SK-MEL-5 (cell line): ENCODE measurements at places on chromosomes 16 and 17. TPM values are rescaled to one million over a fixed set of nuclear protein-coding genes. Genes with fewer than 3 reads are reported as not detected.

DNA sequence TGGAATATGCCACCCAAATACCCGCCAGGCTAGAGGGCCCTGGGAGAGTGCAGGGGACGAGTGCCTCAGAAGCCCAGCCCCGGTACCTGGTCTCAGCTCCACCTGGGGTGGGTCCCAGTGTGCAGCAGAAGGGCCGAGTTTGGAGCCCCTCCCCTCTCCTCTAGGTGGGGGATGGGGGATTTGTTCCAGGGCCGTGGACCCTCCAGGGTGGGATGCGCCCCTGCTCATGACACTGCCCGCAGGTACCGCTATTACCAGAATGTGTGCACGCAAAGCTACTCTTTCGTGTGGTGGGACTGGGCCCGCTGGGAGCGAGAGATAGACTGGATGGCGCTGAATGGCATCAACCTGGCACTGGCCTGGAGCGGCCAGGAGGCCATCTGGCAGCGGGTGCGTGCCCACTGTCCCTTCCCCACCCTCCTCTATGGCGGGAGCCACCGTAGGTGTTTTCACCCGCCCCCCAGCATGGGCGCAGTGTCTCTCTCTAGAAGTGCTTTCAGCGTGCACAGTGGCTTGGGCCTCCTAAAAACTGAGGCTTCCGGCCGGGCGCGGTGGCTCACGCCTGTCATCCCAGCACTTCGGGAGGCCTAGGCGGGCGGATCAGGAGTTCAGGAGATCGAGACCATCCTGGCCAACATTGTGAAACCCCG, 1.2 kb downstream of the NAGLU start:
- DNase-seq, result no peak

GRCh38 chr17:37147301-37147812, 198.6 kb downstream of the AATF start:
- no peak for DNase-seq

DNA sequence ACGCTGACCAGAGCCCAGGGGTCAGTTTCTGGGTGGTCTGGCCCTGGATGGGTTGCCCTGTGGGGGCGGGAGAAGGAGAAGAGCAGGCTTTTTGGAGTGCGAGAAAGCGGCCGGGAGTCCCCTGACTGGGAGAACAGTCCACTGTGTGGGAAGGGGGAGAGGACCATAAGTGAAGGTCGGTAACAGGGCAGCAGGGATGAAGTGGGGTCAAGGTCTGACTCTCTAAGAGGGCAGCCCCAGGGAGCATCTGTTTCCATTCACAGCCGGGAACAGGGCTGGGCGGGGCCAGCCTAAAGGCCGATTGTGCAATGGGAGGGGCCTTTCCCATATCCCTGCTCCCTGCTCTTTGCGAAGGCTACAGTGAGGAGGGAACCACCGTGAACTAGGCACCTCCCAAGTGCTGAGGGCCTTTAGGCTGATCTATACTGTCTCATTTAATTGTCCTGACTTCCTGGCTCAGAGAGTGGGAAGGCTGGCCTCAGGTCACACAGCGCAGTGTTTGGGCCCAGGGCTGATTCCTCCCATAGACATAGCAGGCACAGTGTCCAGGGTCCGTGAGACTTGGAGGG, 10.4 kb upstream of the WFDC1 start:
- no peak for DNase-seq

- DNase-seq, result no peak
Measured at GRCh38 chr16:23058576-23058975, 90.7 kb downstream of the USP31 start.

DNA sequence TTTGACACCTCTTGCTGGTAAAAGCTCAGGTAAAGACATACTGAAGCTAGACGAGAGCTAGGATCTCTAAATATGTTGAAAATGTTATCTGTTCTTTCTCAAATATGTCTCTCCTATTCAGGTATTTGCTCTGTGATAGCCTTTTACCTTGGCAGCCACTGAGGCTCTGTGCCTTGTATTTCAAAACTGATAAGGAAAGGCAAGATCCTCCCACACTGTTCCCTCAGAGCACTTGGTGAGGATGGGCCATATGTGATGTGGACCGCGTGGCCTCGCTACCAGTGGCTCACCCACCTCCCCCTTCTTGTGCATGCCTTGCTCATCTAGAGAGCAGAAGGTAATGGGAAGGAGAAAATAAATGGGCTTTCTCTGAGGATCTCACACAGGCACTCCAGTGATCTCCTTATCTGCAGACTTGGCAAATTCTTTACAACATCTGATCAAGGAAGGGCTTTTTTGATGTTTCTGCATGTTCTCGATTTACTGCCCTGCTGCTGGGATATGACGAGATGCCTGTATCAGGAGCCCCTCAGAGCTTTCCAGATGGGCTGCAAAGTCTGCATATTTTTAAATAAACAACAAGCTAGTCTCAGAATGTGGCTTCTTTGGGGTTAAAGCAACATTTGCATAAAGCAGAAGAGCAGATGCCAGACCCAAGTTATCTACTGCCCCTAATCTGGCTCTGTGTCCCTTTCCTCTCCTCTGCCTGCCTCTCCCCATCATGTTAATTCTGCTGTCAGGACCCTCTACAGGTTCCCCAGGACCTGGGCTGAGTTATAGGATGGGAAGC, 16.9 kb downstream of the HOXB1 start:
- DNase-seq, result no peak

GRCh38 chr17:3282901-3283300, 15.3 kb downstream of the OR3A1 start:
- DNase-seq, result no peak

DNA sequence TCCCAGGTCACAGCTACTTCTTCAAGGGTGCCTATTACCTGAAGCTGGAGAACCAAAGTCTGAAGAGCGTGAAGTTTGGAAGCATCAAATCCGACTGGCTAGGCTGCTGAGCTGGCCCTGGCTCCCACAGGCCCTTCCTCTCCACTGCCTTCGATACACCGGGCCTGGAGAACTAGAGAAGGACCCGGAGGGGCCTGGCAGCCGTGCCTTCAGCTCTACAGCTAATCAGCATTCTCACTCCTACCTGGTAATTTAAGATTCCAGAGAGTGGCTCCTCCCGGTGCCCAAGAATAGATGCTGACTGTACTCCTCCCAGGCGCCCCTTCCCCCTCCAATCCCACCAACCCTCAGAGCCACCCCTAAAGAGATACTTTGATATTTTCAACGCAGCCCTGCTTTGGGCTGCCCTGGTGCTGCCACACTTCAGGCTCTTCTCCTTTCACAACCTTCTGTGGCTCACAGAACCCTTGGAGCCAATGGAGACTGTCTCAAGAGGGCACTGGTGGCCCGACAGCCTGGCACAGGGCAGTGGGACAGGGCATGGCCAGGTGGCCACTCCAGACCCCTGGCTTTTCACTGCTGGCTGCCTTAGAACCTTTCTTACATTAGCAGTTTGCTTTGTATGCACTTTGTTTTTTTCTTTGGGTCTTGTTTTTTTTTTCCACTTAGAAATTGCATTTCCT, 3.4 kb upstream of the LPCAT2 start:
- DNase-seq, result no peak

GRCh38 chr16:84667600-84668309, 19.4 kb downstream of the KLHL36 start:
- no peak for DNase-seq

Gene TERB1
- not detected in 2 replicates for total RNA-seq

GRCh38 chr16:56038564-56039098, 152.7 kb upstream of the GNAO1 start:
- no peak for DNase-seq

Gene SLC5A2
- 0.05 and 0.53 TPM in 2 replicates for total RNA-seq

Gene KRTAP9-2
- not detected in 2 replicates for total RNA-seq

- peak; percentile 88 for DNase-seq
Measured at GRCh38 chr17:72118335-72119076, 2.3 kb upstream of the SOX9 start.

DNA sequence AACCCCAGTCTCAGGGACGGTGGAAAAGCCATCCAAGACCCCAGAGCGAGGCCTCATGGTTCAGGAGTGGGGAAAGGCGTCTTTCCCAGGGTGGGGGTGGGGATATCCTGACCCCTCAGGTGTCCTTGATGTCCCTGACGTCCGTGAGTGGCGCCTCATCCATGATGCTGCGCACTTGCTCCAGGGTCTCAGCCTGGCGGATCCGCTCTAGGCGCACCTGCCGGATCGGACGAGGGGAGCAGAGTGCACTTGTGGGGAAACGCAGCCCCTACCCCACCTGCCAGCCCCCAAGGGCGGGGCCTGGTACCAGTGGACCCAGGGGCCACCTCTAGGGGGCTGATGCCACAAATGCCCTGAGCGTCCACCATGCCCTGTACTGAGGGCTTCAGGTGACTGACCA, 20.2 kb downstream of the RABEP2 start:
- DNase-seq, result no peak

DNA sequence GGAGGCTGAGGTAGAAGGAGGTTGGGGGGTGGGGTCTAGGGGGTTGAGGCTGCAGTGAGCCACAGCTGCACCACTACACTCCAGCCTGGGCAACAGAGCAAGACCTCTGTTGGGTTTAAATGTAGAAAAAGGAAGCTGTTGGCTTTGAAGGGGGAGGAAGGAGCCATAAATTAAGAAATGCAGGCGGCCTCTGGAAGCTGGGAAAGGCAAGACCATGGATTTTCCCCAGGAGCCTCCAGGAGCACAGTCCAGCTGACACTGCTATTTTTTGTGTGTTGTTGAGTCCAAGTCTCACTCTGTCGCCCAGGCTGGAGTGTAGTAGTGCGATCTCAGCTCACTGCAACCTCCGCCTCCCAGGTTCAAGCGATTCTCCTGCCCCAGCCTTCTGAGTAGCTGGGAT, 15.9 kb downstream of the LITAF start:
- no peak for DNase-seq

GRCh38 chr17:49343273-49343672, 18.8 kb downstream of the ZNF652 start:
- no peak for DNase-seq

DNA sequence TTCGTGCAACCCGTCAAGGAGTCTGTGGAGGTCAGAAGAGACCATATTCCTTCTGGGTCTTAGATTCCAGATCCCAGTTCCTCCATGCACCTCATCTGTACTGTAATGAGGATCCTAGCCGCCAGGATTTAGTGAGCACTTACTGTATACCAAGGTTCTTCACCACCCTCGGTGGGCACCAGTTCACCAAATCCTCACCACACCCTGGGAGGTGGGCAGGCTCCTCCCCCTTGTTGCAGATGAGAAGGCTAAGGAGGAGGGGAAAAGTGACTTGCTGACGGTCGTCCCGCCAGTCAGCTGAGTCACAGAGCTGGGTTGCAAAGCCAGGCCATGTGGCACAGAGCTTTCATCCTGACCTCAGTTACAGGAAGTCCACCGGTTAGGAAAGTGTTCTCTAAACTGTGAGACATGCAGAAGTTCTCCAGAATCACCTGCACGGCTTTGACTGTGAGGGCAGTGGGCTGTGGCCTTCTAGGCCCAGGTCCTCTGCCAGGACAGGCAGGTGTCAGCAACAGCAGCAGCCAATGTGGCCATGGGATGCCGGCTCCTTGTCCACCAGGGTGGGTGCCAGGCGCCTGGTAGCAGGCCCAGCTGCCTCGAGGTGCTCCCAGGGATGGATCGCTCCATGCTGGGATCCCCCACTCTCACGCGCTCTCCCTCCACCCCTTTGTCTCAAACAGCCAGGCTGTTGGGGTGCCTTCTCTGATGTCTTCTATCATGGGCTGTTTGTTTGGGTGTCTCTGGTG, 240.3 kb upstream of the GSE1 start:
- no peak for DNase-seq

Gene ASPHD1
- total RNA-seq, result 3.4 and 3.7 TPM in 2 replicates

DNA sequence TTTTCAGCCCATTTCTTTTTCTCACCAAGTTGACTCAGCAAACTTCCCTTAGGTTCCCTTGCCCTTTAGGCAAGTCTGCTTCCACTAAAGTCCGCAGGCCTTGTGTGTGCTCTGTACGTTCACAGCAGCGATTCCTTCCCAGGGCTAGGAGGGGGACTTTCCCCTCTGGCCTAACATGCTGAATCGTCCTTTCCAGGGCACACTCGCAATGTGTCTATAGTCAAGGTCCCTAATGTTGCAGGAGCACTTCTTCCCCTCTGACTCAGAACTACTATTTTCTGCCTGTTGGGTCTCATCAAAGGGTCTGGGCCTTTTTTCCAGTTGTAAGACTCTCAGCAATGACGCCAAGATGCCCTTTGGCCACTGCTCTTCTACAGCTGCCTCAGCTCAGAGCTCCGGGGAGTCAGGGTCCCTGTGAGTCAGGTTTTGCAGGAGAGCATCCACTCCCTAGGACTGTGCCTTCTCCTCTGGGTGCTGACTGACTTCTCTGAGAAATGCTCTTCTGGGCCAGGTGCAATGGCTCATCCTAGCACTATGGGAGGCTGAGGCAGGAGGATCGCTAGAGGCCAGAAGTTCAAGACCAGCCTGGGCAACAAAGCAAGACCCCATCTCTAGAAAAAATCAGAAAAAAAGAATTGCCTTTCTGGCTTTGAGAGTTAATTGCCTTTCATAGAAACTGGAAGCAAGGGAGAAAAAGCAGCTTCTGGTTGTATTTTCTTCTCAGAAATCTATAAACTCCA, 64.4 kb upstream of the TBX2 start:
- no peak for DNase-seq

GRCh38 chr16:11181899-11182279, 74.1 kb downstream of the SOCS1 start:
- DNase-seq, result no peak

DNA sequence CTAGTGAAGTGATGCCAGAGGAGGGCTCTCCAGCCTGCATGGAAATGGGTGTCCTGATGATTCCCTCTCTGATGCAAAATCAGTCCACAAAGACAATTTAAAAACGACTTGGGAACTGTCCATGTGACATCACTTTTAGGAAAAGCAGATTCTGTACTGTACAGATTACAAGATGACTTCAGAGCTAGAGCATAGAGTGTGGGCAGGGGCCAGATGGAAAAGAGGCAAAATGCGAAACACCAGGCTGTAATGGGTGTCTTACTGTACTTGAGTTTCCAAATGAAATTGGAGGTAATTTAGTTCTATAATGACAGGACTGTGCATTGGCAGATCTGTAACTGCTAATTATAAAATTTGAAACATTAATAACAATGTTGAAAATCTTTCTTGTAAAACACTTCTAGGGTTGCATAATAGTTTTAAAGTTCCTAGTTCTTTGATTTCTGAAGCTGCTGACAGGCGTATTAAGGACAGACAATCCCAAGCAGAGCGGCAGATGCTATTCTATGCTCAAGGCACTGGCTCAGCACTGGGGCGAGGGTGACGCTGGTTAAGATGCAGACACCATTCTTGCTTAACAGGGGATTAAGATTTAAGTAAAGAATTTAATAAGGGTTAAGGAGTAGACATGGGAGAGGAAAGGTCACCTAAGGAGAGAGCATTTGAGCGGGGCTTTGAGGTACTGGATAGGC, 29.6 kb downstream of the OGFOD1 start:
- DNase-seq, result no peak

GRCh38 chr17:7873051-7873450, 15.2 kb downstream of the CYB5D1 start:
- DNase-seq, result no peak

Gene SPATA32
- total RNA-seq, result not detected in 2 replicates

Gene ITGAX
- total RNA-seq, result 1.2 and 1.6 TPM in 2 replicates

- no peak for DNase-seq
Measured at GRCh38 chr16:53744449-53744848, 40.5 kb downstream of the FTO start.
